ENCODE measurements at places on chromosomes 3 and 15.
A peak's percentile ranks its signal among the peaks of the same experiment; 100 is the strongest.

DNA sequence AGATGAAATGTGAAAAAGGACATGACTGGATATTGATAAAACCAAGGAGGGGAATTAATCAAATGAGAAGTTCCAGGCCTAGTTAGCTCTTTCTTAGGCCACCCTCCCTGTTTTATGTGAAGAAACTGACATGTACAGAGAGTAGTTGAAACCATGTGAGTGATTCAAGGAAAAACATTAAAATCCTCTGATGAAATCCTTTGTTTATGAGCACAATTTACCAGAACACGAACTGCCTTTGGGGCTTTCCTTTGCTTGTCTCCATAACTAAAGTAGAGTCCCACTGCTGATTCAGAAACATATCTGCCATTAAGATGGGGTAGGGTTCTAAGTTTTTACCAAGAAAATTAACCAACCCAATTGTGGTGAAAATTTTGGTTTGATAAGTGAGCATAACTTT lies 558.3 kb downstream of the NR2F2 start:
- DNase-seq, result no peak

DNA sequence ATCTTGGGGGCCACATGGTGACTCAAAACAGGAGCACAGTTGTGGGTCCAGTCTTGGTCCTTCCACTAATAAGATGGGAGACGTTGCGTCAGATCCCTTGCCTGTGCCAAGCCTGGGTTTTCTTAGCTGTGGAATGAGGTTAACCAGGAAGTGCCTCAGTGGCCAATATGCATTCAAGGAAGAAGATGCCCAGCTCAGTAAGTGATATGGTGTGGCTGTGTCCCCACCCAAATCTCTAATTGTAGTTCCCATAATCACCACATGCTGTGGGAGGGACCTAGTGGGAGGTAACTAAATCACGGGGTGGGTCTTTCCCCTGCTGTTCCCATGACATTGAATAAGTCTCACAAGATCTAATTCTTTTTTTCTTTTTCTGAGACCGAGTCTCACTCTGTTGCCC lies 6.4 kb downstream of the ALG1L2 start:
- no peak for DNase-seq

- no peak for DNase-seq
Observed at GRCh38 chr15:60372756-60373155, 25.0 kb downstream of the ANXA2 start.

DNA sequence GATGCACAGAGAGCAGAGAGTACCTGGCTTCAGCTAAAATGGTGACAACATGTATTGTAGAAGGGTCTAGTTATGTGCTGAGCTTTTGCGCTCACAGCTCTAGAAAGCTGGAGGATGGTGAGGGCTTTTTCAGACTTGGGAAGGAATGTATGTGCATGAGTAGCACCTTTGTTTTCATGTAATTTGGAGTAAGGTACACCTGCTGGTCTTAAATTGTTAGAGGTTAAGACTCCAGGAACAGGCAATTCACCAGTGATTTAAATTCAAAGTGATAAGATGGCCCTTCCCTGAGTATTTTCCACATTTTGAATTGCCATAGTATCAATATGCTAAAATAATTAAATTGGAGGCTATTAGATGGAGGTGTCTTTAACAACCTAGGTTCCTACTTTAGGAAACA lies 436.4 kb upstream of the GOLIM4 start:
- DNase-seq, result no peak

DNA sequence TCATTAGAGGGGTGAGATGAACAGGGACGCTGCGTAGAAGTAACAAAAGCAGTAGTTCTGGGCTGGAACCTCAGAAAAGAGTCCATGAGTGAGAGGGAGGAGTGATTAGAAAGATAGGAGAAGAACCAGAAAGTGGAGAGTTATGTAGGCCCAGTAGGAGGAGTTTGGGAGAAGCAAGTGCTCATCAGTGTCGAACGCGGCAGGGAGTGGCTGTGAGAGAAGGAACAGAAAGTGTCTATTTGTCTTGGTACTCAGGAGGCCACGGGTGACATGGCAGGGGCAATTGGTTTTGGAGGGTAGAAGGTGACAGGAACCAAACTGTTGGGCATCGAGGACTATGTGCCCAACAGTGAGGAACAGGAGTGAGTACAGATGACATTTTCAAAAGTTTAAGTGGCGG lies 1.3 kb upstream of the INSYN1 start:
- no peak for DNase-seq

- DNase-seq, result no peak
Observed at GRCh38 chr3:139357899-139358298, 14.1 kb downstream of the MRPS22 start.

DNA sequence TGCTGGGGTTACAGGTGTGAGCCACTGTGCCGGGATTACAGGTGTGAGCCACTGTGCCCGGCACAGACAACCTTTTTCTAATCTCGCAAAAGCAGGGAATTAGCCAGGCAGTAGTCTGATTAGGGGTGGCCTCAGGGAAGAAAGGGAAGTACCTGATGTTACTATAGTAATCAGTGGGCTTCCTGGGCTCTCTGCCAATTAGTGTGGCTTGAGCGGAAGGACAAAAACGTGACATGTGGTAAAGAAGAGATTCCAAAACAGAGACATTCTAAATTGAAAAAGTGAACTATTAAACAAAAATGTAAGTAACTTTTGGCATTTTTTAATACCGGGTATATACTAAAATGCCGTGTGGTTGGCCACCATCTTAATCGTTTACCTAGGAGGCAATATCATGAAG lies 48.1 kb downstream of the CFAP20DC start:
- DNase-seq, result no peak

DNA sequence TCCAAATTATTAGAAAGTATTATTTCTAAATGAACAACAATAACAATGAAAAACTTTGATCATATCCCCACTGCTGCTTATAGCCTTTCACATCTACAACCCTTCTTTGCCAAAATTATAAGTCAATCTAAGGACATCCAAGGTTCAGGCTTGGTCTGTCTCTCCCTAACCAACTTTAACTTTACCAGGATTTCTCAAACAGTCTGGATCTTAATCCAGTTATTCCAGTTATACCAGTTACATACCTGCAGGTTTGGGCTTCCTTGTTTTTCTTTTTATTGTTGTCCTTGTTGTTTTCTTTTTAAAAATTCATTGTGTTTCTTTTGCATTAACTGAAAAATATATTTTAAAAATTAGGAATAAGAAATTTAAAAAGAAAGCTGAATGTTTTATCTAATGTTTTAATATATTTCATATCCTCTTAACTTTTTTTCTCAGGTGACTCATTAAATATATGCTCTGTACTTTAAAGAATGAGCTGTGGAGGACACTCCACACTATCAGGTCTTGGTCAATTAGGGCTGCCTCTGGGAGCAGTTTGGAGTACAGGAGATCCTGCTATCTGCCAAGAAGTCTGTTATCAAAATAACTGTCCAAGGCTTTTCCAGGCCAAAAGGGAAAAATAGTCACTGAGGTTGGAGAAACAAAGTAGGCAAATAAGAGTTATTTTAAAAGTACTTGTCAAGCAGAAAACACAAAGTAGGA lies 421.4 kb downstream of the EPHA6 start:
- DNase-seq, result no peak

GRCh38 chr3:159929171-159930141 lies 59.2 kb upstream of the IL12A start:
- peak; percentile 12 for DNase-seq

GRCh38 chr3:187975561-187976364 lies 178.2 kb upstream of the LPP start:
- DNase-seq, result no peak

DNA sequence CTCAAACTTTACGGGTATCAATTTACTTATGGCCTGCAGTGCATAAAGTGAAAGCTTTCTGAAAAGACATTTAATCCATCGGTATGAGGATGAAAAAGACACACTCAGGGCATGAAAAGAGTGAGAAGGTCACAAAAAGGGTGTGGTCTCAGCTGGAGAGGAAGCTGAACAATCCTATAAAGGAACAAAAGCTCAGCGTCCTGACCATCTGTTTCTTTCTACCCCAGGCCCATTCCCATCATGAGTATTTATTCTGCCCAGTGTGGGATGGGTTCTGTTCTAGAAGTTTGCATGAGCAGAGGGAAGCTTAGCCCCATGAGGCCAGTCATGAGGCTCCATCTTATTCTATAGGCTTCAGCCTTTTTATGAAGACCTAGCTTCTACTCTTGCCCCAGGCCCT lies 144.6 kb downstream of the LPP start:
- no peak for DNase-seq

DNA sequence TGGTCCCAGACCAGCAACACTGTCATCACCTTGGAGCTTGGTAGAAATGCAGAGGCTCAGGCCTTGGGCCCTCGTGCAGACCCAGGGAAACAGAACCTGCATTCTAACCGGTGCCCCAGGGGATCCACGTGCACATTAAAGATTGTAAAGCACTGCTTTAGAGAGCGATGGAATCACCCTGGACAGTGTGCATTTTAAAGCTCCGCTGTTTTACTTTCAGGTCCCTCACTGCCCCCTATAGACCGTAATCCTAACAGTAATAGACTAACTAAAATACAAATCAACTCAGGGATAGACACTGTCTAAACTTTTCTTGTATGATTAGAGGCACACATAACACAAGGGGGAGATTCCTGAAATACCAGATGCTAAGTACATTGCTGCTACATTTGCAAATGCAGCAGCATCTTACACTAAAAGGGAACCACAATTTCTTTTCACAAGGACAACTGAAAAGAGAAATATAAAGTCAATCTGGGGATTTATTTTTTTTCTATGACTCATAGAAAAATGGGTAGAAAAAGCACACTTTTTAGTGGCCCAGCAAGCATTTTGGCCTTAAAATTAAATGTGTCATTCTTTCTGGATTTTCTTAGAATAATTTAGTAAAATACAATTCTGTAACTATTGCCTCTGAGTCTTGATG lies 10.5 kb upstream of the SH3GL3 start:
- no peak for DNase-seq

DNA sequence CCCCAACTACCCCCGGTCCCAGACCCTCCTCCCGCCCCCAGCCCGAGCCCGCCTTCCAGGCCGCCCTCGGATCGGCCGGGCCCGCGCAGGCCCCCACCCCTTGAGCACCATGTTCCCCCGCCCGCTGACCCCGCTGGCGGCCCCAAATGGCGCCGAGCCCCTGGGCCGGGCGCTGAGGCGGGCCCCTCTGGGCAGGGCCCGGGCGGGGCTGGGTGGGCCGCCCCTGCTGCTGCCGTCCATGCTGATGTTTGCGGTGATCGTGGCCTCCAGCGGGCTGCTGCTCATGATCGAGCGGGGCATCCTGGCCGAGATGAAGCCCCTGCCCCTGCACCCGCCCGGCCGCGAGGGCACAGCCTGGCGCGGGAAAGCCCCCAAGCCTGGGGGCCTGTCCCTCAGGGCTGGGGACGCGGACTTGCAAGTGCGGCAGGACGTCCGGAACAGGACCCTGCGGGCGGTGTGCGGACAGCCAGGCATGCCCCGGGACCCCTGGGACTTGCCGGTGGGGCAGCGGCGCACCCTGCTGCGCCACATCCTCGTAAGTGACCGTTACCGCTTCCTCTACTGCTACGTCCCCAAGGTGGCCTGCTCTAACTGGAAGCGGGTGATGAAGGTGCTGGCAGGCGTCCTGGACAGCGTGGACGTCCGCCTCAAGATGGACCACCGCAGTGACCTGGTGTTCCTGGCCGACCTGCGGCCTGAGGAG lies 472 bp downstream of the CHST14 start:
- no peak for DNase-seq

DNA sequence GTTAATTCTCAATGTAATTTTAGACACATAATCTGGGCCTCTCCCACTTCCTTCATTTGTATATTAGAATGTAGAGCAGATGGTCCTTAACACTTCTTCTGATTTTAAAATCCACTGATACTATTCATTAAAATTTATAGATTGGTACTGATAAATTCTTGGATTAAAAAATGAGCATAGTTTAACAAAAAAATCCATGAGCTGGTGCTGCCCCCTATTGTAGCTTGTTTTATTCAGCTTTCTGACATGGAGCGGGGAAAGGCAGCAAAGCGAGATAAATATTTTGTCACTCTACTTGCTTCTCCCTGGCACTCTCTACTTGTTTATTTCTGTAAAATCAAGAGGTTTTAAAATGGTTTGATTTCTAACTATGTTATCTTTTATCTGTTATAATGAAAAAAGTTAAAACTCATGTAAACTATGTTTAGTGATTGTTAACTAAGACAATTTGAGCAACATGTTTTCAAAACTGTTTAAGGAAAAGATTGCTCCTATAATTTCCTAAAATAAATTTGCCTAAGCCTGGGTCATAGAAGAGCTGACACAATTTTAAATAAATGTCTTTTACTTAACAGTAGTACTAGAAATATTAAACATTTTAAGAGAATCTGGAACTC lies 26.5 kb upstream of the PLOD2 start:
- no peak for DNase-seq

DNA sequence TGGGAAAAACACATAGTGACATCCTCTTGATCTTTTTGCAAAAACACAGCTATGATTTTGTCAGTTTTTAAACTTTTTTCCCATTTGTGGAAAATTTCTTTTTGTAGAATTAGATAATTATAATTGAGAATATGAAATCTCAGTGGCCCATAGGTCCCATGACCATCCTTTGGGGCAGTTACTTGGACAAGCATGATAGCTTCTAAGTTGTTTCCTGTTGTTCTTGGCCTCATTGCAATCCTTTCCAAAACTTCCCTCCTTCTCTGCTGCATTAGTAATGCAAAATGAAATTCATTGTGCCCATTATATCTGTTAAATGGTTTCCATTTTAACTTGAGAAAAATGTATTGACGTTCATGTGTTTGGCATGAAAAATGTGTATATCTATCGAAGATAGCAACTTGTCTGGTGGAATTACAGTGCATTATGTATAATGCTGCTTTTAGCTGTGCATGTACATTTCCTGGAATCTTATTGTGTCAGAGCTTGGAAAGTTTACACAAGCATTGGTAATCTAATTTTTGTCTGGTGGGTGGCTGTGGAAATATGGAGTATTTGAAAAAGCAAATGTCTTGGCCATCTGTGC lies 70.0 kb downstream of the MDFIC2 start:
- DNase-seq, result no peak

DNA sequence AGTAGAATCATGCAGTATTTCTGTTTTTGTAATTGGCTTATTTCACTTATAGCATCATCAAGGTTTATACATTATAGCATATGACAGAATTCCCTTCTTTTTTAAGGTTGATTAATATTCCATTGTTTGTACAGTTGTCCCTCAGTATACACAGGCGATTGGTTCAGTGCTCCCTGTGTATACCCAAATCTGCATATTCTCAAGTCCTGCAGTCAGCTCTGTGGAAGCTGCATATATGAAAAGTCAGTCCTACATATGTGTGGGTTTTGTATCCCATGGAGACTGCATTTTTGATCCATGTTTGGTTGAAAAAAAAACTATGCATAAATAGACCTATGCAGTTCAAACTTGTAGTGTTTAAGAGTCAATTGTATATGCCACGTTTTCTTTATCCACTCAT lies 127.7 kb downstream of the ISL2 start:
- no peak for DNase-seq

GRCh38 chr15:40048211-40048792 lies 9.3 kb upstream of the SRP14 start:
- DNase-seq, result peak; percentile 46

GRCh38 chr15:43316016-43316970 lies 14.1 kb downstream of the LCMT2 start:
- DNase-seq, result no peak

DNA sequence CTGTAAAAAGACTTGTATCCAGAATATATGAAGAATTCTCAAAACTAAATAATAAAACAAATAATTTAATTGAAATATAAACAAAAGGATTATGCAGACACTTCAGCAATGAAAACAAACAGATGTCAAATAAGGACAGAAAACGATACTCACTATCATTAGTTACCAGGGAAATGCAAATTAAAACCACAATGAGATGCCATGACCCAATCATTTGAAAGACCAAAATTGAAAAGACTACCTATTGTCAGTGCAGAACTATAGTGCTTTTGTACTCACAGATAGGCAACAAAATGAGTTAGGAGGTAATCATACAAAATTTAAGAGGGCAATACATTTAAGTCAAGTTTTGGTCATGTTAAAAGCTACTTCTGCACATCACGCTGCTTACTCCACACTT lies 31.6 kb upstream of the OR5K4 start:
- DNase-seq, result no peak

Data from activated CD4-positive, alpha-beta T cell treated with anti-CD3 and anti-CD28 coated beads, Interleukin-2, amount 10 ng/mL, durations not matched to agents 7 days and 5 days (primary cell).